ENCODE measurements at places on chromosomes 7 and 10. TPM values are rescaled to one million over a fixed set of nuclear protein-coding genes. Genes with fewer than 3 reads are reported as not detected.
A peak's percentile ranks its signal among the peaks of the same experiment; 100 is the strongest.

The NANOS1 gene
- 3.8 TPM for total RNA-seq

The ACTL6B gene
- not detected for total RNA-seq

The H2BK1 gene
- total RNA-seq = not detected

The NEUROD6 gene
- not detected for total RNA-seq

The PPP2R2D gene
- 24.3 TPM for total RNA-seq

The CALHM3 gene
- total RNA-seq = not detected

The SUN3 gene
- total RNA-seq = not detected

The ABCF2 gene
- 35.8 TPM for total RNA-seq

The TRIL gene
- total RNA-seq = 0.92 TPM

The RNF32 gene
- 0.52 TPM for total RNA-seq

The VWA2 gene
- not detected for total RNA-seq

DNA sequence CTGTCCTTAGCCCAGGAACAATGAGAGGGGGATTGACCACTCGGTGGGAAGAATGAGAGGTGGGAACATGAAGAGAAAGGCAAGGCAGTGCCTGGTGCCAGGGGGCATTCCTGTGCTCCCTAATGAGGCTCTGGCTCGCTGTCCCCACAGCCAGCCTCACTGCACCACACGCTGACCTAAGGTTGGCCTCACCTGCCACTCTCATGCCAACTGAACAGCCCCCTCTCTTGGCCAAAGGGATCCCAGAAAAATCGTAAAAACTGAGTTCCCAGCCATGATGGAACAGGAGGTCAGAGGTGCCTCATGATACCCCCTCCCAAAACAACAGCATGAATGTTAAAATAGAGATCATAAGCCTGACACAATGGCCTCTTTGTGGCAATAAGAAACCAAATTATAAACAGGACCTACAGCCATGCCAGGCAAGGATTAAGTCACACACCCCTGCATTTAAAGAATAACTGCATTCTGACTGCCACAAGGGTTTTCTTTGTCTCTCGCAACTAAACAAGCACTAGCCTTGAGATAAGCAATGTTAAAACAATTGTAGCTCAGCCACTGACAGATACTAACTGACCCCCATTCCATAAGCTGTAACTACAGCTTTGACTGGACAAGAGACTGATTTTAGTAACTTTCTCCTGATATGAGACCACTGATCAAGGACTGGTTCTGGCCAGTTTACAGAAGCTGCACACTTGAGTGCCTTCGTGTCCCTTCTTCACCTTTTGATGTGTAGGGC lies 149.2 kb downstream of the SH2D4B start:
- H3K27me3 ChIP-seq = peaks cover 18% of the 10 kb centered on the region
- no peaks in the 10 kb centered on the region for H3K36me3 ChIP-seq
- H3K27ac ChIP-seq = no peak overlapping the region
- DNase-seq = no peak
- no peak overlapping the region for H3K4me3 ChIP-seq
- H3K4me1 ChIP-seq = no peaks in the 10 kb centered on the region

DNA sequence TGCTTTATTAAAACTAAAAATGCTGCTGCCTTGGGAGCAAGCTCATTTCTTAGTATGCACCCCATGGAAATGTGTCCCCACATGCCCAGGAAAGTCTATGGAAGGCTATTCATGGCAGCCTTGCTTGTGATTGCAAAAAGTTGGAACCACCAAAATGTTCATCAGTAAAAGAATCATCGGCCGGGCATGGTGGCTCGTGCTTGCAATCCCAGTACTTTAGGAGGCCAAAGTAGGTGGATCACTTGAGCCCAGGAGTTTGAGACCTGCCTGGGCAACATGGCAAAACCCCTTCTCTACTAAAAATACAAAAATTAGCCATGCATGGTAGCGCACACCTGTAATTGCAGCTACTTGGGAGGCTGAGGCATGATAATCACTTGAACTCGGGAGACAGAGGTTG lies 79.8 kb downstream of the ARHGAP22 start:
- H3K27ac ChIP-seq = no peak overlapping the region
- DNase-seq = no peak
- no peak overlapping the region for H3K4me3 ChIP-seq
- peaks cover 30% of the 10 kb centered on the region for H3K4me1 ChIP-seq
- H3K36me3 ChIP-seq = no peaks in the 10 kb centered on the region
- no peaks in the 10 kb centered on the region for H3K27me3 ChIP-seq

- peaks cover 3% of the 10 kb centered on the region for H3K36me3 ChIP-seq
- H3K27me3 ChIP-seq = peaks cover 2% of the 10 kb centered on the region
- peak overlapping the region; percentile 82 for H3K27ac ChIP-seq
- H3K4me3 ChIP-seq = peak overlapping the region; percentile 79
These were observed 573 bp downstream of the BLVRA start for GRCh38 chr7:43758822-43759683.

- no peak for DNase-seq
- H3K4me1 ChIP-seq = peaks cover 39% of the 10 kb centered on the region
- H3K4me3 ChIP-seq = no peak overlapping the region
- H3K36me3 ChIP-seq = no peaks in the 10 kb centered on the region
- peak overlapping the region; percentile 79 for H3K27ac ChIP-seq
These were observed 45.1 kb upstream of the SGCE start for GRCh38 chr7:94700926-94701554.

GRCh38 chr10:107425931-107426553 lies 261.5 kb upstream of the SORCS1 start:
- H3K27ac ChIP-seq = no peak overlapping the region
- H3K36me3 ChIP-seq = no peaks in the 10 kb centered on the region
- DNase-seq = no peak
- no peaks in the 10 kb centered on the region for H3K4me1 ChIP-seq

DNA sequence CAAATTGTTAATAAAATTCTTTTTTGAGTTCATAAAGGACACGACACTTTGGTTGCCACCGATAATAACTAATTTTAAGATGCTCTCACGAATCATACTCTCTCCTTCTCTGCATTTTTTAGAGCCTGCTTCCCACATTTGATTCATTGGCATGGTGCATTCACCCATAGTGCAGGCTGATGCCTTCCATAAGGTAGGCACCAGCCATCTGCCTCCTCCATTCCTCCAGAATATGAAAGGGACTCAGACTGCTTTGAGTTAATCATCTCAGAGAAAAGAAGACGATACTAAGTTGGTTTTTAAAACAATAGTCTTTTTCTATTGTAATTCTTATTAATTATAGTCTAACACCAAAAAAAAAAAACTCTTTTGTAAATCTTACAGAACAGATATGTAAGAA lies 33.9 kb upstream of the LRRN3 start:
- H3K27ac ChIP-seq = no peak overlapping the region
- H3K4me3 ChIP-seq = no peak overlapping the region
- no peaks in the 10 kb centered on the region for H3K4me1 ChIP-seq
- H3K36me3 ChIP-seq = no peaks in the 10 kb centered on the region
- H3K27me3 ChIP-seq = no peaks in the 10 kb centered on the region

DNA sequence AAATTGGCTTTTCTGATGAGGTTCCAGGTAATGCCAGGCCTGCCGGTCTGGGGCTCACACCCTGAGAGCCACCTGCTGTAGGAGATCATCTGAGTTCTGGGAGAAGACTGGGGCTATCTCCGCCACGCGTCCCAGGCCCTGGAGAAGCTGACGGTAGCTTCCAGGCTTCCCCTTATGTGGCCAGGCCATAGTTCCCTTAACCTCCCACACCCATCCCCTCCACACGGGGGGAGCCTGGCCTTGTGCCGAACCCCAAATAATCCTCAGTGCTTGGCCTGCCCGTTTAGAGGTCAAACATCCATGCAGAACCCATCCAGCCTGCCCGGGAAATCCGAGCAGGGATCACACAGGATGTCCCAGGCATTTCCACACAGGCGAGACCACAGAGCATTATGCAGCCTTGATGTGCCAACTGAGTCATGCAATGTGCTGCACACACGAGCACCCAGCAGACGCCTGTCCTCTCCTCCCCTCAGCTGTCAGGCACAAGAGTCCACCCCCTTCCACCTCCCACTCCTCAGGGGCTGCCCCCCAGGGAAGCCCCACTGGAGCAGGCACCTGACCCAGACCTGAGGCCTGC lies 176.2 kb downstream of the PRKAG2 start:
- no peak overlapping the region for H3K4me3 ChIP-seq
- peaks cover 9% of the 10 kb centered on the region for H3K27me3 ChIP-seq
- no peak for DNase-seq
- no peaks in the 10 kb centered on the region for H3K36me3 ChIP-seq
- peaks cover 41% of the 10 kb centered on the region for H3K4me1 ChIP-seq

DNA sequence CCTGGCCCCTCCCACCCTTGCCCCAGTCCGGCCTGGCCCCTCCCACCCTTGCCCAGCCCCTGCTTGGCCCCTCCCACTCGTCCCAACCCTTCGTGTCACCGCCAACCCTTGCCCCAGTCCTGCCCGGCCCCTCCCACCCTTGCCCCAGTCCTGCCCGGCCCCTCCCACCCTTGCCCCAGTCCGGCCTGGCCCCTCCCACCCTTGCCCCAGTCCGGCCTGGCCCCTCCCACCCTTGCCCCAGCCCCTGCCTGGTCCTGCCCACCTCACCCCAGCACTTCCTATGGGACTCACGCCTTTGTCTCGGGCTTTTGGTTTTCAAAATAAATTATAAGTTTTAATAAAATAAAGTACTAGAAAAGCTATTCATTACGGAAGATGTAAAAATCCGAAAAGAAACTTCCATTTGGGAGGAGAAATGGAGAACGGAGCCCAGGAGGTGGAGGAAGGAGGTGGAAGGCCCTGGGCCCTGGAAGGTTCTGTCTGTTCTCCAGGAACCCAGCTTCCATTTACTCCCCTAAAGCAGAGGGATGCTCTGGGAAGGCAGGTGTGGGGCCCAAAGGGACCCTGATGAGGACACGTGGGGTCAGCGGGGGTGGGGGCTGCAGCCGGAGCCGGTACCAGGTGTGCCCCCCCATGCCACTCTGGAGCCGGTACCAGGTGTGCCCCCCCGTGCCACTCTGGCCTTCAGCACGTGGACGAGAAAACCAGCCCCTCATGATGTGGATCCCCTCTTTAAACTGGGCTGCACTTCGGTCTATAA lies 52.2 kb downstream of the PWWP2B start:
- H3K27ac ChIP-seq = no peak overlapping the region
- H3K4me3 ChIP-seq = no peak overlapping the region
- H3K4me1 ChIP-seq = peaks cover 35% of the 10 kb centered on the region
- DNase-seq = peak; percentile 74
- no peaks in the 10 kb centered on the region for H3K27me3 ChIP-seq

- H3K27ac ChIP-seq = no peak overlapping the region
- no peaks in the 10 kb centered on the region for H3K36me3 ChIP-seq
- peaks cover 20% of the 10 kb centered on the region for H3K4me1 ChIP-seq
- H3K4me3 ChIP-seq = no peak overlapping the region
- no peaks in the 10 kb centered on the region for H3K27me3 ChIP-seq
These were observed 181.6 kb downstream of the NPSR1 start for GRCh38 chr7:34839645-34840044.

- H3K36me3 ChIP-seq = no peaks in the 10 kb centered on the region
- no peak overlapping the region for H3K27ac ChIP-seq
- H3K27me3 ChIP-seq = peaks cover 48% of the 10 kb centered on the region
- H3K4me3 ChIP-seq = no peak overlapping the region
- no peak for DNase-seq
These were observed 6.1 kb downstream of the EPHB6 start for GRCh38 chr7:142860968-142861367.

DNA sequence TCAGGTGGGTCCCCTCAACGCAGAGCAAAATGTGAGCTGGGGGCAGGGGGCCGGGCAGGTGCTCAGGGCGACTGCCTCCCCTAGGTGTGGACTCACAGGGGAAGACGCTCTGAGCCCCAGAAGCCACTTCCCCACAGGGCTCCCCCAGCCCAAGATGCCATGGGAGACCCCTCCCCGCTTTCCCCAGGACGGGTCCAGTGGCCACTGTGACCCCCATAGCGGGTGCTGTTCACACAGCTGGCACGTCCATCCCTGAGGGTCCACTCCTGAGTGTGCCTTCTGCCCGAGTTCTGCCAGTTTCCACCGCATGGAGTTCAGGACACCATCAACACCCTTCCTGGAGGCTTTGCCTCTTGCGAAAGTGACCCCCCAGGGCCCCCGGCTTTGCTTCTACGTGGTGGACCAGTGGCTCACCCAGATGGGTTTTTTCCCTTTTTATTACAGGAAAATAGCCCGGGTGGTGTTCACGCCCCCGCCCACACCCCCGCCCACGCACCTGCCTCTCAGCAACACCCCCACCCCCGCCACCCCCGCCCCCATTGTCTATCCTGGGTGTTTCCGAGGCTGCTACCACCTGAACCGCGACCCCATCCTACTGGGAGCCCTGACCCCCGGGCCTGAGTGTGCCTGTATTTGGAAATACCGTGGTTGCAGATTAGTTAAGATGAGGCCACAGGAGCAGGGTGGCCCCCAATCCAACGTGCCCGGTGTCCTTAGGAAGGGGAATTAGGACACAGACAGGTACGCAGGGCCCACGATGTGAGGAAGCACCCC lies 32.0 kb downstream of the ADAP1 start:
- H3K4me1 ChIP-seq = peaks cover 15% of the 10 kb centered on the region
- H3K27ac ChIP-seq = no peak overlapping the region
- peak; percentile 77 for DNase-seq
- no peak overlapping the region for H3K4me3 ChIP-seq
- no peaks in the 10 kb centered on the region for H3K36me3 ChIP-seq
- no peaks in the 10 kb centered on the region for H3K27me3 ChIP-seq

- peaks cover 27% of the 10 kb centered on the region for H3K4me1 ChIP-seq
- H3K4me3 ChIP-seq = no peak overlapping the region
- no peak for DNase-seq
- no peak overlapping the region for H3K27ac ChIP-seq
- peaks cover 9% of the 10 kb centered on the region for H3K27me3 ChIP-seq
These were observed 70.0 kb upstream of the FAM13C start for GRCh38 chr10:59432207-59432900.

DNA sequence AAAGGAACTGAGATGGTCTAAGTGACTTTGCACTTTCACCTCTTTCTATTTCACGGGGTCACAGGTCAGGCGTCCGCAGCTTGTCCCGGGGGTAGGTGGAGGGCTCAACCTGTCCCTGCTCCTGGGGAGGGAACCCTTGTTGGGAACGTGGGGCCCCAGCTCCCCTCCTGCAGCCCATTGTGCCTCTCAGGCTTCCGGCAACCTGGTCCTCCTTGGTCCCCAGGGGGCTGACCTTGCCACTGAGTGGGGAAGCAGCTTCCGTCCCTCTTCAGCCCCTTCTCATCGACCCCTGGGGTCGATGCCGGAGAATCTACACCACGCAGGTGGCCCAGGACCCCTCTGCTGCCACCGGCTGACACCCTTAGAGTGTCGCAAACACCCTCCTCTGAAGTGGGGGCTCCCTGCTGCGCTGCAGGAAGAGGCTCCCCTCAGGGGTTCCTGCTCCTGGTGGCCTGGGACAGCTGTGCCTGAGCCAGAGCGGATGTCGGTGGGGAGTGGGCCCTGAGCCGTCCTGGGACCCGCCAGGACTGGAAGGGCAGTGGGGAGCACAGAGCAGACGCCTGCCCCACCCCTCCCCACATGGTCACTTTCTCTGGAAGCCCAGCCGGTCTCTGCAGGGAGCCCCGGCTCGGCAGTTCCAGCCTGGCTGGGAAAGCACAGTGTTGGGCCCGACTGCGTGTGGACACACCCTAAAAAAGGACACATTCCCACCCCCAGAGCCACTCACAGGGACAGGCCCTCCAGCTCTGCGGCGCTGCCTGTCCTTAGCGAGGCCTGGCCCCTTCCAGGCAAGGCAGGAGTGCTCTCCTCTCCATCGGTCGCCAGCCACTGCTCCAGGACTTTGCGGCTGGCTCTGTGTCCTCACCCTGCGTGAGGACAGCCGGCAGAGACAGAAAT lies 357.5 kb upstream of the SHH start:
- no peak overlapping the region for H3K4me3 ChIP-seq
- no peak for DNase-seq
- peaks cover 16% of the 10 kb centered on the region for H3K27me3 ChIP-seq
- peaks cover 1% of the 10 kb centered on the region for H3K36me3 ChIP-seq
- no peak overlapping the region for H3K27ac ChIP-seq
